Inflammatory macrophage (primary cell): ENCODE measurements at places on chromosomes 7 and 10.

GRCh38 chr7:134891696-134892678 lies 94.3 kb upstream of the AGBL3 start:
- DNase-seq = no peak

DNA sequence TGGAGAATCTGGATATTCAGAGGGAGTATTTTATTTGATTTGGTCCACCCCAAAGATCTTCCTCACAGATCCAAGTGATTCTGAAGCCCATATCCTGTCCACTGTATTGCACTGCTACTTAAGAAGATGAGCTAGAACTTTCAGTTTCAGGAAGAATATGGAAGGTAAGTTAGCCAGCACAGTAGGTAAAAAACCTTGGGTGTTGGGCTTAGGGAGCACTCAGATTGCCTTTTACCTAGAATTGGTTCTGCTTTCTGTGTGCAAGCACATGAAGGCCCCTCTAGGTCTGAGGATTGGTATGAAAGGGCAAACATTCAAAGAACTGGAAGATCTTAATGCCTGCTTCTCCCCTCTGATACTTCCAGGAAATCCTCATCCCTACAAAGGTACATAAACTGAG lies 146.7 kb upstream of the COL1A2 start:
- no peak for DNase-seq

DNA sequence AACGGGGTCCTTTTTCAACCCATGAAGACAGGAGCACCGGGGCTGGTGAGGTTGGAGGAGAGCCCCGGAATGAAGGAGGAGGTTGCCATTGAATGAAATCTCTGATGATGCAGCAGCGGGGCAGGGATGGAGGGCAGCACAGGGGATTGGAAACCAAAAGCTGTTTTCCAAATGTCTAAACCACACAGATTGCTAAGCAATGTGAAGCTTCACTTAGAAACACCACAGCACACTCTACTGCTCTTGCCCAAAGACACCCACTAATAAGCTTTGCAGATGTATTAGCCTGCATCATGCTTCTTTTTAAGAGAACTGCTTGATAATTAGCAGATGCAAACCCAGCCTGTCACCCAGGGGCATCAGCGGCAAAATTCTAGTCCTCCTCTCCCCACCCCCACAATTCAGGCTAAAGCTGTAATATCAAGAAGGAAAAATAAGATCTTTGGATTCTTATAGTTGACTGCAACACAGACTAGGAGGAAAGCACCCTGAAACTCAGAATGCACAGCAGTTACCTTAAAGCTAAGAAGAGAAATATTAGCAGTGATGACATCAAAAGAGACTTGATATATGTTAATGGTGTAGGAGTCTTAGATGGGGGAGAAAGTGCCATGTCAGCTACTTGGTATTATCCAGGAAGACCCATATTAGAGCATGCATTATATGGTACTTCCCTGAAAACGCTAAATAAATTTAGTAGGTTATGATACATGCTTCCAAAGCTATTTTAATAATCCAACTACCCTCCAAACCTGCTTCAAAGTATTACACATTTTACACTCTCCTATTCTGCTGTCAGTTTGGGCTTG lies 666.7 kb downstream of the KCNMA1 start:
- DNase-seq = no peak

DNA sequence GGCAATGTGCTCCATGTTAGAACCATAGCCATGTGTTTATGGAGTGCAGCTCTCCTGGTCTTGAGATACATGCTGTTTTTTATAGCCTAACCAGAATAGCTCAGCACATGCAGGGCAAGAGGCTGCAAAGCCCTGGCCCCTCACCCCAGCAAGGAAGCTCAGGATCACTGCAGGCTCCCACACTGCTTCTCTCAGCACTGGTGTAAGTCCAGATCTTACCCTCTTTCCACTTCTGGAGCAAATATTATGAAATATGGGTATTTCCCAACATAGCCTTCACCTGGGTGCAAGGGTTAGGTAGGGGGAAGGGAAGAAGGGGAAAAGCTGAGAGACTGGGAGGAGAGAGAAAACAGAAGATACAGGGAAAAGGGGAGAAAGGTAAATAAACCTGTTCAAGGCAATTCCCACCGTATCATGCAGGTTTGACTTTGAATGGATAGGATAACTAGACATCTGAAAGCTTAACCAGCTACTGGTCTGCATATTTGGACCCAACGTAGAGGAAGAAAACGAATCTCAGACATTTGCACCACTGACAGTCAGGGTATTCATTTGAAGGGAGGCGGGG lies 19.7 kb downstream of the SKIDA1 start:
- no peak for DNase-seq

GRCh38 chr10:58791137-58791536 lies 278.5 kb downstream of the BICC1 start:
- DNase-seq = no peak

GRCh38 chr10:110226543-110226925 lies 19.1 kb downstream of the MXI1 start:
- peak; percentile 81 for DNase-seq

GRCh38 chr10:5843686-5844344 lies 30.6 kb upstream of the GDI2 start:
- no peak for DNase-seq

DNA sequence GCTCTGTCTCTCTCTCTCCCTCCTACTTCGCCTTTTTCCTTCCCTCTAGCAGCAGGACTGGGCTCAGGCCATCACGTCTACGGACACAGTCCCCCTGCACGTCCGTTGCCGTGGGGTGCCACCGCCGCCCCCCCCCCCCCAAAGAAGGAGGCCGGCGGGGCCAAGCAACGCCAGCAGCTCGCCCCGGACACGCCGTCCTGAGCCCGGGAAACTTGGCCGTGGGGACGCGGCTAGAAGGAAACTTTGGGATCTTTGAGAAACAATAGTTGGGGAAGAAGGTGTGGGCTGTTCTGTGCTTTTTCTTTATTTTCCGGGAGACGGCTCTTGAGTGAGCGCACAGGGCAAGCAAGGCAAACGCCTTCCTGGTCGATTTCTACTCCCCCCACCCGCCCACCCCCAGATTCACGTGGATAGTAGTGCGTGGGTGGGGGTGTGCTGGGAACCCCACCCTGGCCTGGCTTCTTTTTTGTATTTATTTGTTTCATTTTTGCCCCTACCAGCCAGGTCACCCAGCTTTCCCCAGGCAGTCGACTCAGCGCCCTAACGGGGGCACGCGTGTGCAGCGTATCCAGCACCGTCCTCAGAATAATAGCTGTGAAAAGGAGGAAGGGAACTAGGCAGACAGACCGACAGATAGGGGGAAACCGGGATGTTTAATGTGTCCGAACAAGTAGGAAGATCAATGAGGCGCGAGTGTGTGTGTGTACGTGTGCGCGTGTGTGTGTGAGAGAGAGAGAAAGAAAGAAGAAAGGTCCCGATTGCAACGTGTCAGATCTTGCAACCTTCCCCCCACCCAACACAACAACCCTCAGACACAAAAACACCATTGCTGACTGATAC lies 1.4 kb downstream of the MXI1 start:
- DNase-seq = peak; percentile 42

- DNase-seq = no peak
Measured at GRCh38 chr10:110203500-110204455, 3.6 kb upstream of the MXI1 start.
